ENCODE measurements at places on chromosomes 11 and 22.

DNA sequence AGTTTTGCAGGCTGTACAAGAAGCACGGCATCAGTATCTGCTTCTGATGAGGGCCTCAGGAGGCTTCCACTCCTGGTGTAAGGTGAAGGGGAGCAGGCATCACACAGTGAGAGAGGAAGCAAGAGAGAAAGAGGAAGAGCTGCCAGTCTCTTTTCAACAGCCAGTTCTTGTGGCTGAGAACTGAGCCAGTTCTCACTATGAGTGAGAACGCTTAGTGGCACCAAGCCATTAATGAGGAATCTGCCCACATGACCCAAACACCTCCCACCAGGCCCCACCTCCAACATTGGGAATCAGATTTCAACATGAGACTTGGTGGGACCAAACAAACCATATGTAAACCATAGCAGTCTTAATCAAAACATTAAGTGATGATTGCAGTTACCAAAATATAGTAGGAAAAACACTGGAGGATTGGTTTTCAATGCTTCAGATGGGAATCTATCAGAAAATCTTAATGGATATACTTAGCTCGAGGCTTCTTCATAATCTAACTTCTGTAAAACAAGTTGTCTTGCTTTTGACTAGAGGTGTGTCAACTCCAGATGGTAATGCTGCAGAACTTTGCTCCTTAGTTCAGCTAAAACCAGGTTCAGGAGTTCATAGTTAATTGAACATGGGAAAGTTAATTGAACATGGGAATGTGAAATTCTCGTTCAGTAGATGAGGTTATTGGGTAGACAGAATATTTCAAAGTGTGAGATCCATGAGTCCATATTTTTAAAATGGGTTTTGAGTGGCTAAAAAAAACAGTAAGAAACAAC is 12.2 kb downstream of the FAR1 start:
- no peak for DNase-seq

GRCh38 chr11:10382518-10382917 is 72.5 kb upstream of the AMPD3 start:
- DNase-seq = no peak

DNA sequence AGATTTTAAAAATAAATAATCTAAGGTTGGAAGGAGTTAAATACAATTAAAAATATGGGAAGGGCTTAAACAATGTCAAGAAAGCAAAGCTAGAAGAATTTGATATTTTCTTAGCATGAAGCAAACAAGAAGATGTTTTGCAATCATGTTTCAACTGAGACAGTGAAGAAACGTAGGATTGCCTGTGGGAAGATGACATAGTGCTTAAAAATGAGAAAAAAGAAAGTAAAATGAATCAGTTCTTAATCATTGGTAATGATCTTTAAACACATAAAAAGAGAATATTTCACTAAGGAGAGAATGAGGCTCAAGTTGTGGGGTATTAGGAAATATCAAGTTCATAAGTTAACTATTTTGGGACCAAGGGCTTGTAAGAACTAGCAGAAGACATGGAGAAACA is 855.0 kb downstream of the METTL15 start:
- DNase-seq = no peak

- no peak for DNase-seq
Observed at GRCh38 chr11:128522943-128523518, 64.3 kb downstream of the ETS1 start.

DNA sequence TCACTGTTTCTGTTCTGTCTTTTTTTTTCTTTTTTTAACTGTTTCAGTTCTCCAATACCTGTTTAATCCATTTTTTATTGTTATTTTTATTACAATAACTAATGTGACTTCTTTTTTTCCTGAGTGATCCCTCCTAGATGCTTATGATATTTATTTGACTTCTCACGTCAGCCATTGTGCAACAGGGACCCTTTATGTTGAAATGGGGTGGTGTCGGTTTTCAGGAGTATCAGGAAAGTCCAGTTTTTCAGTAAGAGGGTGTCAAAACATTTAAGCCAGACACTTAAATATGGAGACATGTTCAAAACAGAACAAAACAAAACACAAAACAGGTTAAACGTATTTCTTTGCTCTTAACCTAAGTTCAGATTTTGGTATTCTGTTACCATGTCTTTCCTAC is 418.8 kb downstream of the DYNC2H1 start:
- DNase-seq = no peak

DNA sequence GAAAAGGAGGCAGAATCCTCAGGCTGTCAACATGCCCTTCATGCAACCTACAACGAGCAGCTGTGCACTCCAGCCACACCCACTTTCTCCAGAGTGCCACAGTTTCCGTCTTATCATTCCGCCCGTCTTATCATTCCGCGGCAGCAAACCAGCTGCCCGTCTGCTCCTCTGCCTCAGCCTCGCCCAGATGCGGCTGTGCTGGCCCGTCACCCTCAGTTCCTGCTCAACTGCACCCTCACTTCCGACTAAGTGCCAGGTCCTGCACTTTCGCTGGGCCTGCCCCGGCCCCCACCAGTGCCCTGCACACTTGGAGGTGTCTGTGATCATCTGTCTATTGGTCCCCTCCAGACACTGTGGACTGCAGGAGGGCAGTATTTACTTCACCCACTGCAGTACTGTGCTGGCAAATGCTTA is 43.7 kb downstream of the MICAL3 start:
- no peak for DNase-seq
